ENCODE measurements at places on chromosomes 6 and 20.
A peak's percentile ranks its signal among the peaks of the same experiment; 100 is the strongest.

DNA sequence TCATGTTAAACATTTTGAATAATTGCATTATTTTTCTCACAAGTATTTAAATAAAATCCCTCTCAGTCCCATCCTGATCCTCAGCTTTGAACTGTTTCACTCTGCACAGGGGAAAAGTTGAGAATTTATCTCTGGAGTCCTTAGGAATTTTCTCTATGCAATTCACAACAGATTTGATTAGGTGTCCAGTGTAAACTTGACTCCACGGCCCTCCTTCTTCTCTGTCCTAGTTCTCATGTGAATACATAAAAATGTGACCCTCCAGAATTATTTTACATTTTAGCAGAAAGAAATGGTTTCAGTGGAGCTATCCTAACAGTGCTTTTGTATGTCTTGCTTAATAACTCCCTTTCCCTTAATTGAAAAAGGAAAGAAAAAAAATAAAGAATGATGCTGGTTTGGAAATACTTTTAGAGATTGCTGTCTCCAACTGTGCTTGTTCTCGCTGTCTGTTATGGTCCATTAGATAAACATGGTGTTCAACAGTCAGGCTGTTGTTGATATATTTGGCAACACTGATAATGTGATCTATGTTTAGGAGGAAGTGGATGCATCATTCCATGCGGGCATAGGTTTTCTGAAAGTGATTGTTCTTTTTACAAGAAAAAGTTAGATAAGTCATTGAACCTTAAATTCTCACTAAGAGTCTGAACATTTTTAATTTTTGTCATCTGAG is 599.4 kb upstream of the CITED2 start:
- no peak for DNase-seq

- DNase-seq: no peak
Observed at GRCh38 chr6:3758842-3759144, 7.3 kb upstream of the PXDC1 start.

- DNase-seq: no peak
Observed at GRCh38 chr6:144896871-144897270, 611.7 kb downstream of the UTRN start.

DNA sequence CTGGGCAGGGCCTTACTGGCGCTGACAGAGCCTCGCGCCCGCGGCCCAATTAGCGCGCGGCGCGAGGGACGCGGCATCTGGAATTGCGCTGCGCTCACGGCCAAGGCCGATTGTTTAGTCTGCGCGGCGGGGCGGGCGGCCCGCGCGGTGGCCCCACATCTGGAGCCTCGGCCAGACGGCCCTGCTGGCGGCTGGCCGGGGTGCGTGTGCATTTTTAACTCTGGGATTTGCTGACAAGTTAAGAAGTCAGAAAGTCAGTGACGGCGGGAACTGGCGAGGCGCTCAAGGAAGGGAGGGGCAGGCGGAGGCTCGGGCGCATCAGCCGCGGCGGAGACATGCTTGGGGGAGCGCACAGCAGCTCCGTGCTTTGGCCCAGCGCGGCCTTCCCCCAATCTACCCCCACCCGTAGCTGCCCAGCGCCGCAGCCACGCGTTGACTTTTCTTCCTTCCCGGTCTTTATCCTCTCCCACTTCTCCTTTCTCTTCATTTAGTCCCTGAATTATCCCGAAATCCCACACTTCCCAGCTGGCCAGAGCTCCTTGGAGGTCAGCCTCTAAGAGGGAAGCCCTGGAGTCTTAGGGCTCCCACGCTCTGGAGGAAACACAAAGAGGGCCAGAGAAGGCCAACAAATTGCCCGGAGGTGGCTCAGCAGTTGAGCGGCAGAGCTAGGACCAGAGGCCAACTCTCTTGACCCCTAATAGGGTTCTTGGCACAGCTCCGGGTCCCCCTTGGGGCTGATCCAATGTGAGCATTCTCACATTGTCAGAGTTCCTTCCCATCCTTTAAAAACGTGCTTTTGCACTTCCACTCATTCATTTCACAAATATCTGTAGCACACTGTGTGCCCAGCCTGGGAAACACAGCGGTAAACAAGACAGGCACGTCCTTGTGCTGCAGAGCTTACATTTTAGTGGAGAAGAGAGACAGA is 40.8 kb upstream of the FOXP4 start:
- DNase-seq: no peak

GRCh38 chr6:21208796-21209186 is 384.8 kb upstream of the SOX4 start:
- DNase-seq: no peak

GRCh38 chr6:150346346-150346745 is 22.5 kb upstream of the IYD start:
- no peak for DNase-seq

GRCh38 chr20:38658879-38659596 is 57.4 kb downstream of the ARHGAP40 start:
- no peak for DNase-seq

GRCh38 chr6:138685257-138685656 is 88.3 kb upstream of the CCDC28A start:
- no peak for DNase-seq

DNA sequence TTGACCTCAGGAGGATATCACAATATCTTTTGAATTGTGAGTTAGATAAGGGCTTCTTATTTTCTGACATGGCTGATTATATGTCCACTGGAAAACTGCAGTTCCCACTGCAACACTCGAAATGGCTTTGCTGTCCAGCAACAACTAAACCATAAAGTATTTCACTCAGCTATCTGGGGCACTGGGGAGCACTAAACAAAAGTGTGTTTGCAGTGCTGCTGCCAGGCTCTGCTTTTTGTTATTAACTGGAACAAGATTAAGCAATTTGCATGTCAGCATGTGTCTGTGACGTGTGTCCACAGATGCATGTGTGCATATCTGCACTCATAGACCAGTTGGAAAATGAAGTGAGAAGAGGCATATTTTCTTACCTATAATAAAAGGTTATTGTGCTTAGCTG is 107.8 kb upstream of the CCN2 start:
- DNase-seq: no peak

DNA sequence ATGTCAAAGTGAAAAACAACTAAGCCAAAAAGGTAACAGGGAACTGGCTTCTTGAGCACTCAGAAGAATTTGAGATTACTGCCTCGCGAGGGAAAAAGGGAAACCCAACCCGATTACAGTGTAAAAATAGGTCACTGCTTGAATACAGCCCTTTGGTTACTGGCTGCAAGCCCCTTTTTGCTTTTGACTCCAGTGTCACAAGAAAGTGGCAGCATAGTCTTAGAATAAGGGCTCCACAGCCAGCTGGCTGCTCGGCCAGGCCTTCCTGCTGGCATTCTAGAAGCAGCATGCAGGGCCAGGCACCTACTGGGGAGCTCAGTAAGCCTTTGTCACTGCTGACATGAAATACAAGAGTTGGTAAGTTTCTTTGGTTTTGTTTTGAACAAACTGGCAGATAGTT is 83.0 kb downstream of the ZHX3 start:
- DNase-seq: no peak

- no peak for DNase-seq
Observed at GRCh38 chr6:44043479-44044153, 83.6 kb downstream of the MRPL14 start.

DNA sequence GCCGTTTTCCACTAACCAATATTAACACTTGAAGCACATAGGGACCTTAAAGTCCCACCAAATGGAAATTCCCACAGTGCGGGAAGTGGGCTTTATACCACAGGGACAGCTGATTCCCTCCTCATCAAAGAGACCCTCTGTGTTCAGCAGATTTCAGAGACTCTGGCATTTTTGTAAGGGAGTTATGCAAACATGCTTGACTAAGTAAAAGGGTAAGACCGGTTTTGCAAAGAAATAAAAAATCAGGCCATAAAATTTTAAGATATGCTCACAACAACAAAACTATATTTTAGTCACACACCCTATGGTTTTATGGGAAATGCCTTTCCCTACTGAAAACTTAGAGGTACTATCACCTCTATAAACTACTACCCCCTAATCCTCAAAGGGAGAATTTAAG is 45.4 kb upstream of the SPTLC3 start:
- DNase-seq: no peak

- peak; percentile 70 for DNase-seq
Observed at GRCh38 chr6:33126101-33126714, 50.4 kb downstream of the HLA-DPB1 start.

GRCh38 chr20:35511814-35512420 is 17.5 kb downstream of the C20orf173 start:
- no peak for DNase-seq

DNA sequence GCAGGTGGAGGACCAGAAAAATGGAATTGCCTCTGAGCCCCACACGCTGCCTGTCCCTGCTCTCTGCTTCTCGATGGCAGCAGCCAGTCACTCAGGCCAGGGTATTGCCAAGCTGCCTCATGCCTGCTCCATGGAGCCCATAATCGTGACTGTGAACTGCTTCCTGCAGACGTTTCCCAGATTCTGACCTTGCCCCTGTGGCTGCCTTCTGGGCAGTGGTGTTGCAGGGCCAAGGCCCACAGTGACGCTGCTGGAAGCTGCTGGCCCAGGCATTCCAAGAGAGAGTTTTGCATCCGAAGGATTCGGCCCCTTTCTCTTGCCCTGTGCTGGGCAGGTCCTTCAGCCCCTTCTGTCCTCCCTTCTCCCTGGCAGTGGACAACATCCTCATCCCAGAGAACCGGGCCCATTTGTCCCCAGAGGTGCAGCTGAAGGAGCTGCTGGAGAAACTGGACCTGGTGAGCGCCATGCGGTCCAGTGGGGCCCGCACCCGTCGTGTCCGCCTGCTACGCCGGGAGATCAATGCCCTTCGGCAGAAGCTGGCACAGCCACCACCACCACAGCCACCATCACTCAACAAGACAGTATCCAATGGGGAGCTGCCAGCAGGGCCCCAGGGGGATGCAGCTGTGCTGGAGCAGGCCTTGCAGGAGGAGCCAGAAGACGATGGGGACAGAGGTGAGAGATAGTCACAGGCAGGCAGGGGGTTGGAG is 14.5 kb downstream of the BRPF3 start:
- DNase-seq: no peak

DNA sequence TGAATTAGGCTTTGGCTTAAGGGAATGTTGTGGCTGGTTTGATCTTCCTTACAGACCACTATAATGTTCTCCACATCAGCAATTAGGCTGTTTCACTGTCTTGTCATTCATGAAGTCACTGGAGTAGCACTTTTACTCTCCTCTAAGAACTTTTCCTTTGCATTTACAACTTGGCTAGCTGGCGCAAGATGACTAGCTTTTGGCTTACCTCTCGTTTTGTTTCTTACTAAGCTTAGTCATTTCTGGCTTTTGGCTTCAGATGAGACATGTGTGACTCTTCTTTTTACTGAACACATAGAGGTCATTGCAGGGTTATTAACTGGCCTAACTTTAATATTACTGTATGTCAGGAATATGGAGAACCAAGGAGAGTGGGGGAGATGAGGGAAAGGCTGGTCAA is 143.2 kb downstream of the PTCHD4 start:
- DNase-seq: no peak

DNA sequence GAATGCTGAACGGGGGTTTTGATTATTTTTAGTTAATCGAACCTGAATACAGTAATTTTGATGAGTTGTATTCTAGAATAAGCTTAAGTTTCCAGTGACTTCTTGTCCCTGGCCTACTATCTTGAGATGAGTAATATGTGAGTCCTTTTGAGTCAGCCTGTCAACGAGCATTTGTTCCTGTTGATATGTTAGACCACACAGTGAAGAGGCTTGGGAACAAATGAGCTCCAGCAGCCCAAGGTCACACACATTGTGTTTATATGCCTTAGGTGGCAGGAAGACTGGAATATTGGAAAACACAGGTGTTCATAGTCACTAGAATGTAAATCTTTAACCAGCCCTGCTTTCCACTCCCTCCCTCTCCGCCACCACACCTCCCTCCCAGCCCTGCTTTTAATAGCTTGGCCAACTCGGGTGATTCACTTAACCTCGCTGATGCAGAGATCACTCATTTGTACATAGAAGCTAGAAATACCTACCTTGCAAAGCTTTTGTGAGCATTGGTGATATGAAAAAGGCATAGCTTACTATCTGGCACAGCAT is 9.1 kb downstream of the SMPDL3A start:
- DNase-seq: no peak

- DNase-seq: no peak
Observed at GRCh38 chr6:109344226-109344625, 38.0 kb downstream of the CD164 start.

- no peak for DNase-seq
Observed at GRCh38 chr6:158439255-158439654, 120.6 kb upstream of the TMEM181 start.

DNA sequence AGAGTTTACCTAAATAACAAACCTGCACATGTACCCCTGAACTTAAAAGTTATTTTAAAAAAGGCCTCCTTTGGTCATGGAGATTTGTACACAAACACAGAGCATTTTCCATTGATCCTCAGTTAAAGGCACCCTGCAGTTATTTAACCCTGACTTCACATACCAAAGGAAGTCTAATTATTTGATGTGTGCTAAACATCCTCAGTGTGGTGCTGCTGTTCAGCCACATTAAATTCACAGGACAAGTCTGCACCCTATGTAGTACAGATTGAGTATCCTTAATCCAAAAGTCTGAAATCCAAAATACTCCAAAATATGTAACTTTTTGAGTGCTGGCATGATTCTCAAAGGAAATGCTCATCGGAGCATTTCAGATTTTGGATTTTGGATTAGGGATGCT is 21.4 kb downstream of the KCNQ5 start:
- no peak for DNase-seq

GRCh38 chr6:109834131-109834530 is 143.0 kb downstream of the FIG4 start:
- no peak for DNase-seq

DNA sequence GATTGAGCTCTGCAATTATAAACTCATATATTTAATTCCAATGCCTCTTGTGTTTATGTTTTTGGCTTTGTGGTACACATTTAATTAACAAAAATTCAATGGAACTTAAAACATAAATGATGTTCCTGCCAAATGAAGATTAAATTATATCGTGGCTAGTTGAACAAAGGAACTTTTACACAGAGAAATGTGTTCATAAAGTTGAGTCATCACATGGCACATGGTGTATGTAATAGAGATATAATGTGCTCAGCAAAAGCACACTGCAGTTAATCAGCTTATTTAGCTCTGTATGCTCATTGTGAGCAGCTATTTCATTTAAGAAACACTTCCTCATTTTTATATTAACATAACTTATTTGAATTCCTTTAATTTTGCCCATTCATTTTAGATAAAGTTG is 1295.6 kb upstream of the CITED2 start:
- DNase-seq: no peak

- DNase-seq: no peak
Observed at GRCh38 chr20:1383623-1384404, 9.0 kb downstream of the FKBP1A start.
